ENCODE measurements at places on chromosomes 3 and 15.

DNA sequence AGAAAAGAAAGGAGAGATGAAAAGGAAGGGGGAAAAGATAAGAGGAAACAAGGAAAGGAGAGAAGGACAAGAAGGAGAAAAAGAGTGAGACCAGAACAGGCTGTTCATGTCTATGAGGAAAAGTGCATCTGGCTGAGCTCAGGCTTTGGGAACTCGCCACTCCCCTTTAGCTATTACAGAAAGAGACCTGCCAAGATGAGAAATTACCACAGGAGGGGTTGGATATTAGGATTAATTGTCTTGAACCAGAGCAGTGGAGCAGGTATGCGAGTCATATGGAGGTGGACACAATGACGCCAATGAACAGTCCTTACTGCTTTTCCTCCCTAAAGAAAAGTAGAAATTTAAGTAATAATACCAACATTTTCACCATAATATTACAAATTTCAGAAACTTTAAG lies 577.0 kb upstream of the ARRDC4 start:
- DNase-seq, result no peak

DNA sequence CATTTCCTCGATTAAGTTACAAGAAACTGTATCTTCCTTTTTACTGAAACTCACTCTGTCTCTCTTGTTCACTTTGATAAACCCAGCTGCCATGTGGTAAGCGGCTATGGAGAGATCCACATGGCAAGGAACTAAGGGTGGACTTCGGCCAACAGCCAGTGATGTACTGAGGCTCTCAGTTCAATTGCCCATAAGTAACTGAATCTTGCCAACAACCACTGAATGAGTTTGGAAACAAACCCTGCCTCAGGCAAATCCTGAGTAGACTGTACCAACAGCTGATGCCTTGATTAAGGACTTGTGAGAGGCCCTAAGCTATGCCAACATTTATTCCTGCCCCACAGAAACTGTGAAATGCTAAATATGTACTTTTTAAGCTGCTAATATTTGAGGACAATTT lies 433.5 kb downstream of the PLOD2 start:
- DNase-seq, result no peak

GRCh38 chr3:8885536-8886316 lies 77.5 kb downstream of the RAD18 start:
- DNase-seq, result no peak

- no peak for DNase-seq
Measured at GRCh38 chr15:50067254-50067653, 51.8 kb downstream of the ATP8B4 start.
